Activated T-helper 2 cell treated with anti-CD3 and anti-CD28 coated beads, Interferon-gamma antibody, Interleukin-2, Interleukin-4, amounts not matched to agents 10 μg/mL and 5 μg/mL and 100 μg/mL, durations not matched to agents 14 hours and 24 hours and 36 hours (primary cell): ENCODE measurements at places on chromosomes 5 and 9. TPM values are rescaled to one million over a fixed set of nuclear protein-coding genes. Genes with fewer than 3 reads are reported as not detected.

DNA sequence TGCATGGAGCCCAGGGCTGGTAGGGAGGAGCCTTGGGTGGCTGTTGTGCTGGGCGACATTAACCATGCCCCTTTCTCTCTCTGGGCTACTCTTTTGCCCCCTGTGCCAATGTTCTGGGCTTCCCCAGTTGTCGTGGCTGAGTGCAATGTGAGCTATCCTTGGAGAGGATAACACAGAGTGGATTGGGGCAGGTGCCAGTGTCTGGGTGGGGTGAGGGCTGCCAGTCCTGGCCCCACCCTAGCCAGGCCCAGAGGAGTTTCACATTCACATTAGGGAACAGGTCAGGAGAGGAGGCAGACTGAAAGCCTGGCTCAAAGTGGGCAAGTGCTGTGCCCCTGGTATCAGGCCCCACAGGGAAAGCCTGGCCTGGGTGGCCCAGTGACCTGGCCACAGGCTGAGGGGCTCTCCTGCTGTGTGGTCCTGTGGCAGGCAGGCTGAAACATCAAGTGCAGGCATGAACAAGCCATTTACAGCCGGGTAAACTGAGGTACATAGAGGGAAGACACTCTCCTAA, 7.5 kb upstream of the NDST1 start:
- no peak for DNase-seq

GRCh38 chr9:117424291-117424690, 9.4 kb upstream of the ASTN2 start:
- no peak for DNase-seq

DNA sequence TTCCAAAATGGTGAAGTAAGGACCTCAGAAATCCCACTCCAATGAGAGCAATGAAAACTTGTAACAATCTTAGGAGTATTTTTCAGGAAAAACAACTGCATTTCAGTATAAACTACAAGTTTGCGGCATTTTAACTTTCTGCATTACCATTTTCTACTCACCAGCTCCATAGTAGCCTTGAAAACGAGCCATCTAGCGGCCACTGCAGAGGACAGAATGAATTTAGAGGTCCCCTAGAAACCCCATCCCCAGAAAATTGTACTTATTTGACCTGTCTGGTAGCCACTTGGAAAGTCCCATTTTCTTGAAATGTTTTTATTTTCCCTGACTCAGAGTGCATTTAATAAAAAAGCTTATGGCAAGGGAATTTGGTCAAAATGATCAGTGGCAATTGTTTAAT, 205.4 kb upstream of the ITGA1 start:
- no peak for DNase-seq

GRCh38 chr5:158727771-158728311, 371.9 kb downstream of the EBF1 start:
- no peak for DNase-seq

GRCh38 chr5:172050080-172050479, 43.6 kb upstream of the FBXW11 start:
- no peak for DNase-seq

- DNase-seq: no peak
These were observed 4.5 kb downstream of the DBN1 start for GRCh38 chr5:177468685-177469628.

- DNase-seq: no peak
These were observed 34.7 kb downstream of the DTWD2 start for GRCh38 chr5:118953652-118954005.

DNA sequence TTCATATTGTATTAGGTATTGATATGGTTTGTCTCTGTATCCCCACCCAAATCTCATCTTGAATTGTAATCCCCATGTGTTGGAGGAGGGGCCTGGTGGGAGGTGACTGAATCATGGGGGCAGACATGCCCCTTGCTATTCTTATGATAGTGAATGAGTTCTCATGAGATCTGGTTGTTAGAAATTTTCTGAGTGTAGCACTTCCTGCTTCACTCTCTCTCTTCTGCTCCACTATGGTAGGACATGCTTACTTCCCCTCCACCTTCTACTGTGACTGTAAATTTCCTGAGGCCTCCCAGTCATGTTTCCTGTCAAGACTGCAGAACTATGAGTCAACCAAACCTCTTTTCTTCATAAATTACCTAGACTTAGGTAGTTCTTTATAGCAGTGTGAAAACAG, 187.4 kb upstream of the SLC24A2 start:
- DNase-seq: no peak

DNA sequence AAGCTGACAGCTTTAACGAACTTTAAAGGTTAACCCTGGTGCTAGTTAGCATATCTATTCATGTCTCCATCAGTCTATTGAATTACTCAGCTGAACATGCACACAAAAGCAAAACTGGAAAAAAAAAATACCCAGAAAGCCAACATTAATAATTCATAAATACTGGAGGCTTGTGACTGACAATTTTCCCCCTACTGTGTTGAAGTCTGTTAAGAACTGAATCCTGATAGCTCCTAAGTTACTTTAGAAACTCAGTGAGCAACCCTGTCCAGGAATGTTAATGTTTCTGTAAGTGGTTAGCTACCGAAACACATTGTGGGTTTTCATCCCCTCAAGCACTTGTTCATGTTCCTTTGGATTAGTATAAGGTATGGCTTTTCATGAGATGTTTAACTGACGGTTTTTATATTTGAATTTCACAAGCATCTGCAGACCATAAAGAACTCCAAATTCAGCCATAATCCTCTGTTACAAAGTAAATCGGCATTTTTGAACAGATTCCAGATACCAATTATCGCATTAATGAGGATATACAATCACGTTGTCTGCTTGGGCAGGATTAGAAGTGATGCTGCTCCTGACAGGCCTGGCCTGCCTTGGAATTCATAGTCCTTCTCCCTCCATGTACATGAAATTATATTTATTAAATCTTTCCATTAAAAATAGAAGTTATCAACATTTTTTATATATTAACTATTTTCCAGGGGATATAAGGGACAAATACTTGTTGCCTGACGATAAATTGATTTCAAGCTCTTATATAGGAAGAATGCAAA, 331.2 kb downstream of the TLE4 start:
- DNase-seq: no peak

DNA sequence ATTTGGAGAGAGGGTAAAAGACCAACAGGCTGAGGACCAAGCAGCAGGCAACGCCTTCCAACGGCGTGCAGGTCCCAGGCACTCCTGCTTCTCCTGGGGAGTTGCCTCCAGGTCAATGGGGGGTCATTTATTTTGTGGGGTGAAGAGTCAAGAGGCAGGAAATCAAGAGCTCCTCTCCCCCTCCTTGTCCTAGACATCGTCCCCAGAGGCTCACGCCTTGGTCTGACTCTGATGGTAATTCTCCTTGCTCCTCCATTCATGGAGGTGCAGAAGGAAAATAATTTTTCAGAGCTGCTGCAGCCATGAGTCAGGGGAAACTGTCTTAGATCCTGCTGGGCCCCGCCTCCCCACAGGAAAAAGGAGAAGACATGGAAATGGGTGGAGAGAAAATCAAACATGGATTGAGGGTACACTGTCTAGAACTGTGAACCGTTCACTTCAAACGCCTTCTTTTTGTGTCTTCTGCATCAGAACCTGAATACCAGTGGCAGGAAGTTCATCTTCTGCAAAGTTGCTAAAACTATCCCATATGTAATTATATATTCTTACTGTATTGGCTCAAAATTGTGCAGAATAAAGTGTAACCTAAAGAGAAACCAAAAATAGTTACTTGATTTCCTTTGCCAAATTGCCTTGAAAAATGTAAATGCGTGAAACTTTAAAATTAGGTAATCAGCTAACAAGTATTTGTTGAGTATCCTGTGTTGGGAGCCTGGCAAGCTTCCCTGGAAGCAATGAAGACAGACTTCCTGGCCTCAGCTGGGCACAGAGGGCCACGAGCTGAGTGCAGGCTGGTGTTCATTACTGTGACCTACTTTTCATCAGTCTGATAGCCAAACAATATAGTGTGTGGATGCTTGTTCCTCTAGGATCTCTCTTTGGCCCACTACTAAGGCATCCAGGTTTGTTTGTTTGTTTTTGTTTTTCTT, 142.0 kb downstream of the CMYA5 start:
- DNase-seq: no peak

- DNase-seq: no peak
These were observed at the start of gene ZNF474 for GRCh38 chr5:122129306-122129705. Gene ZNF474 (plus strand): TSS chr5:122129546. CDS start chr5:122151991, 22,445 bp downstream.

DNA sequence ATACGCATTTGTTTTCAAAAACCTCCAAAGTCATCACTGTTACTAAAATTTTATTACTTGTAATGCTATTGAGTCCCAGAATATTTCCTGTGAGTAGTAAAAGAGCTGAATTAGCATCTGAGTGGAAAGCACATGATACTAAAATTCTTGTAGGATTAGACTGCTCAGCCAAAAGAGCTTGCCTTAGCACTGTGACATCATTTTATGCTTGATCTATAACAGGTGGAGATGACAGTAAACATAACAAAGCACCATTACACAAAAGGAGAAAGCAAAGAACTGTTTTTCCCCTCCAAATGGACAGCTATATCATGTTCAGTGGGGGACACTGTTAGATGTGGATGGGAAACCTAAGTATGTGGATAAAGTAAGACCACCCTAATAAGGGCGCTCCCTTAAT, 5.8 kb upstream of the JAK2 start:
- DNase-seq: no peak

DNA sequence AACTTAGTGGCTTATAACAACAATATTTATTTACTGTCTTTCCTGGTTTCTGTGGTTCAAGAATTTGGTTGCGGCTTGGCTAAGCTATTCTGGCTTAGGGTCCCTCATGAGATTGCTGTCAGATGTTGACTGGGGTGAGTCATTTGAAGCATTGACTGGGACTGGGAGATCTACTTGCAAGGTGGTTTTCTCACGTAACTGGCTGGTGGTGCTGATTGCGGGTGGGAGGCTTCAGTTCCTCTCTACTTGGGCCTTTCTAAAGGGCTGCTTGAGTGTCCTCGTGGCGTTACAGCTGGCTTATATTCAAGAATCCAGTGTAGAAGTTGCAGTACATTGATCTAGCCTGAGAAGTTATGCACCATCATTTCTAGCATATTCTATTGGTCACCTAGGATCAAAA, 218.5 kb upstream of the ELAVL2 start:
- no peak for DNase-seq

DNA sequence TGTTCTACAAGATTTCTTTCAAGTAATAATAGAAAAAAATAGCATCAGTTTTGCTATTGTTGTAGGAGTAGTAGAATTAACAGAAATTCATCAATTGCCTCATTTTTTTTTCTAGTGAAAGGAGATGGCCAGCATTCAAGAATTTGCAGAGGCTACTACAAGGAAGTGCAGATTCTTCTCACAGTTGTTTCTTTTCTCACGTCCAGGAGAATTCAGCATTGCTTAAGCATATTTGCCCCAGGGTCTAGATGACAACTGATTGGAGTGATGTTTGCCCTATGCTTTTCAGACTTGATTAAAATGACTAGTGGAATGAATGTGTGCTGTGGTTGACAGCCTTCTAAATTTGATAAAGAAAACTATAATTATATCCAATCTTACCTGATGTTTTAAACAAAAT, 46.6 kb upstream of the SLC12A2 start:
- no peak for DNase-seq

DNA sequence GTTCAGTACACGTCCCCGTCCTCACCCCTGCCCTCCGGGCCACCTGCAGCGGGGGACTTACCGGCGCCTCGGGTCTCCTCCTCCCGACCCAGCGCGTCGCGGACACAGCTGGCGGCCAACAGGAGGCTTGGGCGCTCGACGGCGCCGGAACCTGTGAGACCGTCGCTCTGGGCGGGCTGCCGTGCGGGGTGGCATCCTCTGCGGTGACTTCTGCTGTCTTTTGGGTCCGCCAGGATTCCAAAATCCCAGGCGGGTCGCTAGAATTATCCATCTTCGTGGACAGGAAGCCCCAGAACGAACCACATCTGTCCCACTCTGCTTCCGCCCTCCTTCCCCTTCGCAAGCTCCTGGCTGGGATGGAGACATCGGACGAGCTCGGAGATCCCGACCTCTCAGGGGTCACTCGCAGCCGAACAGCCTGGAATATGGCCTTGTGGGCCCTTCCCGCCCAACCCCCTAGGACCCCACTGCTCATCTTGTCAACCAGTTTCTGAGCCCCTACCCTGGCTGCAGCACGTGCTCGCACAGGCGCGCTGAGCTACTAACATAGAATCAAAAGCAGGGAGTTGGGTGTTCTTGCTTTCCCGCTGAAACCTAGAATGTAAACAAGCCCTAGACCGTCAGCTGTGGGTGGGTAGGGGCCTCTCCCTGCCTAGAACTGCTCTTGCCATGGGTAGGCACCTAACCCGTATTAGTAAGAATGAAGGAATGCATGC, 947 bp upstream of the MARCHF3 start:
- DNase-seq: no peak

GRCh38 chr5:139378101-139378825, 4.8 kb downstream of the SLC23A1 start:
- DNase-seq: no peak

GRCh38 chr5:149435015-149435376, 55.9 kb upstream of the IL17B start:
- no peak for DNase-seq

- DNase-seq: no peak
These were observed 281.2 kb downstream of the NR2F1-AS1 start for GRCh38 chr5:93299681-93300308.

DNA sequence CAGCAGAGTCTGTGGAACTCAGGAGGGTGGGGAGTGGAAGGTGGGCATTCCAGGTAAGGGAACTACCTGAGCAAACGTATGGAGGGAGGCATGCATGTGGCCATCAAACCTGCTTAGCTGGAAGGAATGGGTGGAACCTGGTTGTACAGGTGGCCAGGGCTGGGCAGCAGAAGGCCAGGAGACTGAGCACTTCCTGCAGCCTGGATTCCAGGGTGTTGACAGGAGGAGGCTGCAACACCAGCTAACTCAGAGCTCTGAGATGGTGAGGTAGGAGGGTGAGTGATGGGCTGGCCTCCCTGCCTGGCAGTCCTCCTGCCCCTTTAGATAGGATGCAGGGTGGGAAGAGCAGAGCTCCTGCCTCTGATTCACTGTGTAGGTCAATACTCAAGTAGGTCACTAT, 92.5 kb upstream of the CPEB4 start:
- no peak for DNase-seq

DNA sequence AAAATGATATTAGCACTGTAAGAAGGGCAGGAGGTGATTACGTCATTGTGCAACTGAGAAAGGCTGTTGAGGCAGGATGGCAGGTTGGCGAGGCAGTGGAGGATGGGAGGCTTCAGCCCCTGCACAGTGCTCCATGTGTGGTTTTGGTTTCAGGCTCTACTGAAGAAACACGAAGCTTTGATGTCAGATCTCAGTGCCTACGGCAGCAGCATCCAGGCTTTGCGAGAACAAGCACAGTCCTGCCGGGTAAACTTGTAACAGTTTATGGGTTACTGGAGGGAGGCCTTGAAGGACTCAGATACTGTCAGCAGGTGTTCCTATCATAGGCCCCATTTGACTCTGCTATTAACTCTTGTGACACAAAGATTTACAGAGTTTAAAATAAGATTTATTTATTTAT, 35.1 kb downstream of the SPTAN1 start:
- peak; percentile 55 for DNase-seq

- DNase-seq: no peak
These were observed 29.8 kb upstream of the TNPO1 start for GRCh38 chr5:72786676-72787075.

GRCh38 chr9:112751056-112751795, 666 bp downstream of the SNX30 start:
- DNase-seq: peak; percentile 23

GRCh38 chr5:119694284-119694683, 64.9 kb downstream of the FAM170A start:
- no peak for DNase-seq

Gene BHMT
- not detected in 2 replicates for total RNA-seq

Gene TMEFF1
- 0.52 and 1.1 TPM in 2 replicates for total RNA-seq

Gene ZNF454
- total RNA-seq: not detected in 2 replicates

Gene RLN1
- total RNA-seq: 0.60 and 0.87 TPM in 2 replicates

Gene SHB
- 1.7 and 1.9 TPM in 2 replicates for total RNA-seq

Gene MSX2
- total RNA-seq: not detected in 2 replicates

Gene PCDHA8
- total RNA-seq: not detected in 2 replicates

Gene SPATA9
- total RNA-seq: not detected in 2 replicates

Gene IRGM
- total RNA-seq: 1.7 and 1.8 TPM in 2 replicates

Gene NR6A1
- total RNA-seq: 1.5 and 1.8 TPM in 2 replicates

Gene IL9
- 94.0 and 104 TPM in 2 replicates for total RNA-seq
